ENCODE measurements at places on chromosomes 5 and 9.

- DNase-seq, result no peak
Observed at GRCh38 chr5:160367885-160368284, 2.5 kb downstream of the C1QTNF2 start.

DNA sequence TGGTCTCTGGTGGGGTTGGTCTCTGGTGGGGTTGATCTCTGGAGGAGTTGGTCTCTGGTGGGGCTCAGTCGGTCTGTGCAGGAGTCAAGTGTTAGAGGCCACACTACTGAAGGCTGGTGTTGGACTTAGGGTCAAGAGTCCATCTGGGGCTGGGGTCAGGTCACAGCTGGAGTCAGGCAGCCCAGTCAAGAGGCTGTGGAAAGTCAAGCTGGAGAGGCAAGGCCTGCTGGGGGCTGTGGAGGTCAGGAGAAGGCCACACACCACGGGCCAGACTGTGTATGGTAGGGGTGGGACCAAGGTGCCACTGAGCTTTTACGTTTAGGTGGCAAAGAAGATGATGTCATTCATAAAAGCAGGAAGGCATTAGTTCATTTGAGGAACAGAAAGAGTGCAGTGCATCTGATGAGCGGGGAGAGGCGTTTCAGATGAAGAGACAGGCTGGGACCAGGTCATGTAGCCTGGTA, 16.7 kb upstream of the CD74 start:
- DNase-seq, result no peak

DNA sequence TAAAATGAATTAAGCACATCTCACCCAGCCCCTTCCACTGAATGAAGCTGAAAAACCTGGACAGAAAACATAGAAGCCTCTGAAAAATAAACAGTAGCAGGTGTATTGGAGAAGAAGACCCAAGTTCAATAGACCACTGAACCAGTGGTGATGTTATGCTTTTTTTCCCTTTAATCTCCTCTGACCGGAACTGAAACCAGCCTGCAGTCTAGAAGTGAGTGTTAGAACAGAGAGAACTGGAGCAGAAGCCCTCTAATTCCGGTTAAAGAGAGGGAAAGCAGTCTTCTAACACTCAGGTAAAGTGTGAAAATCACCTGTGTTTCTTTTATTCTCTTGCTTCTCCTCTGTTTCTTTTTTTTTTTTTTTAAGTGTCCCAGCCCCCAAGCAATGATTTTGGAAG, 83.5 kb upstream of the CCL21 start:
- DNase-seq, result peak; percentile 9

GRCh38 chr9:99403371-99403770, 181.3 kb downstream of the SEC61B start:
- DNase-seq, result no peak

DNA sequence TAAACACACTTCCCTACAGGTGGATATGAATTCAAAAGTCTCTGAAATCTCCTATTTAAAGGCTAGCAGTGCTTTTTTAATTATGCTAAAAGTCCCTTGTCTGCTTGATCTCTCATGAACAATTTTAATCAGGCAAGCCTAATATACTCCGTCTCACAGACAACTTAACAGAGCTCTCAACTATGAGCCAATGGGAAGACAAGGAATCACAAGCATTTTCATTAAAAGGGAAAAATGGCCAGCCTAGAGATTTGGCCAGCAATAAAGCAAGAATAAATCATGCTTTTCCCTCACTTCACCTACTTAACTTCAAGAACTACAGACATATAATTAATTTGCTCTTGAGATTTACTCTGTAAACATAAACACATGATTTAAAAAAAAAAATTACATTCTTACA, 78.0 kb downstream of the RFX3 start:
- DNase-seq, result no peak

- no peak for DNase-seq
Observed at GRCh38 chr5:126139773-126140172, 283.4 kb upstream of the GRAMD2B start.

DNA sequence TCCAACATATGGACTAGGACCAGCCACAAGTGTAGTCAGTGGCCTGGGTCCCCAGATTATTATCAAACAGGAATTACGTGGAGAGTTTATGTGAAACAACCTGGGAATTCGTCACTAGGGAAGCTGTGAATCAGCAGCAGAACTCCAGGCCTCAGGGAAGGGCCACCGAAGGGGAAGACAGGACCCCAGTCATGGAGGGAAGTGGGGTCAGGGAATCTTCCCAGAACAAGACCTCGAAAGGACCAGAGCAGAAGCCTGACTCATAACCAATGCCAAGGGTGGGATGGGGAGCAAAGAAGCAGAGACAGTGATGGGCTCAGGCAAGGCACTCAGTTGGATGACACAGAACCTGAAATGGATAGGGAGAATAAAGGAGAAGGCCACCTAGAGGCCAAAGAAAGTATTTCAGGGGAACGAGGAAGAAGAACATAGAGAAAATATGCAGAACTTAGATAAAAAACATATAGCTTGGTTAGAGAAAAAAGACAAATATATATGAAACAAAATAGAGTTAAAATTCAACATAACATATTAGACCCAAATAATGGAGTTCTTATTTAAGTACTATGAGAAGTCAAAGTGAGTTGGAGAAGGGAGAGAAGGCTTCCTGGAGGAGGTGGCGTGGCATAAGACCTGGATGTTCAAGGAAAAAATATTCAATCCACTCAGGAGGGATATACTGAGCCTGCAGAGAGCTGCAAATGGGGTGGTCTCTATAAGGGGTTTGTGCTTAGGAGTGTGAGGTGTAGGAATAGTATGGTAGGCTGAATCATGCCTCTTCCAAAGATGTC, 66.7 kb upstream of the CAST start:
- no peak for DNase-seq

DNA sequence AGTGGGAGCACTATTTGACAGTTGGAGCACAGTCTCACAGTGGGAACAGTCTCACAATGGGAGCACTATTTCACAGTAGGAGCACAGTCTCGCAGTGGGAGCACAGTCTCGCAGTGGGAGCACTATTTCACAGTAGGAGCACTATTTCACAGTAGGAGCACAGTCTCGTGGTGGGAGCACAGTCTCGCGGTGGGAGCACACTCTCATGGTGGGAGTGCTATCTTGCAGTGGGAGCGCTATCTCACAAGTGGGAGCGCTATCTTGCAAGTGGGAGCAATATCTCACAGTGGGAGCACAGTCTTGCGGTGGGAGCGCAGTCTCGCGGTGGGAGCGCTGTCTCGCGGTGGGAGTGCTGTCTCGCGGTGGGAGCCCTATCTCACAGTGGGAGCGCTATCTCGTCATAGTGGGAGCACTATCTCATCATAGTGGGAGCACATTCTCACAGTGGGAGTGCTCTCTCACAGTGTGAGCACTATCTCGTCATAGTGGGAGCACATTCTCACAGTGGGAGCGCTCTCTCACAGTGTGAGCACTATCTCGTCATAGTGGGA, 56.1 kb downstream of the MED10 start:
- no peak for DNase-seq

- DNase-seq, result no peak
Observed at GRCh38 chr5:36417221-36417620, 115.5 kb upstream of the RANBP3L start.

DNA sequence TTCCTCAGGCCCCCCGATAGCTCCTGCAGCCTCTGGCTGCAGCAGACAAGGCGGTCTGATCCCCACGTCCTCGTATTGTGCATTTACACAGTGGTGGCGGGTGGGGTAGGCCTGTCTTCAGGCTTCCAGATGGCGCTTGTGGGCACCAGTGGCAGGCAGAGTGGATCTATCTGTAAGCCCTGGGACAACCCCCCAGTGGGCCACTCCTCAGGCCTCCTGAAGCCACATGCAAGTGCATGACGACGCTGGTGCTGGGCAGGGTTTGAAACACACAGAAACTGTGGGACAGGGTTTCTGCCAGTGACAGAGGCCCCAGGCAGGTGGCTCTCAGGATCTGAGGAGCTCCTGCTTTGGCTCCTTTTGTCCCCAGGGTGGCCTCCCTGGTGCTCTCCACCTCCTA, 42.0 kb downstream of the SLF1 start:
- no peak for DNase-seq

DNA sequence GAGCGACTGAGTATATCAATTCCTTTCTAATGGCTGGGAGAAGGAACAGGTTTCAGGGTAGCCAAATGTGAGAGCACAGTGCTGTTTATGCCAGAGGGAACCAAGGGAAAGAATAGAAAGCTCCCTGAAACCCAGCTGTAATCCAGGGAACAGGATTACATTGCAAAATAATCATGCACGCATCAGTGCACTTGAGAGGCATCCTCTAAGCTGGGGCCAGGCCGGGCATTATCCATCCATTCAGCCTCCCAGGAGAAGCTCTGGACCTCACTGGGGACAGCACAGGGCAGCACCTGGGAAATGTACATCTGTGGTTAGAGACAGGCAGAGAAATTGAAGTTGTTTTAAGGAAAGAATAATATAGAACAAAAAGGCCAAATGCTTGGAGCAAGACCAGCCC, 72.7 kb downstream of the MTRR start:
- DNase-seq, result no peak

GRCh38 chr9:4333787-4334186, 33.9 kb upstream of the GLIS3 start:
- DNase-seq, result no peak

GRCh38 chr5:66737096-66737495, 140.9 kb downstream of the MAST4 start:
- no peak for DNase-seq

DNA sequence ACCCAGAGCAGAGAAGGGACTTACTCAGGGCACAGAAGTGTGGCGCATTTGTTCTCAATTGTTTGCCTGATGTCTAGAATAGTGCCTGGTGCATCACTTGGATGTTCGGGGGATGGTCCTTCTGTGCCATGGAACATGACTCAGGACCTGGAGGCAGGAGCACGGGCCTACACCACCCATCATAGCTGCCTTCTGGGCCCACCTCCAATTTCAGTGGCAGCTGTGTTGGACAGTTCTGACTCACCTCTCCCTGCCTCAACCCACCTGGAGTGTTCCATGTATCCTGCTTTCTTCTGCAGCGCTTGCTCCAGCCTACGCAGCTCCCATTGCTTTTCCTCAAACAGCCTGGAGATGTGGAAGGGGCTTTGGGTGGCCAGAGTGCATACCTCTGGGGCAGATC, 12.5 kb upstream of the CXCL14 start:
- DNase-seq, result no peak

DNA sequence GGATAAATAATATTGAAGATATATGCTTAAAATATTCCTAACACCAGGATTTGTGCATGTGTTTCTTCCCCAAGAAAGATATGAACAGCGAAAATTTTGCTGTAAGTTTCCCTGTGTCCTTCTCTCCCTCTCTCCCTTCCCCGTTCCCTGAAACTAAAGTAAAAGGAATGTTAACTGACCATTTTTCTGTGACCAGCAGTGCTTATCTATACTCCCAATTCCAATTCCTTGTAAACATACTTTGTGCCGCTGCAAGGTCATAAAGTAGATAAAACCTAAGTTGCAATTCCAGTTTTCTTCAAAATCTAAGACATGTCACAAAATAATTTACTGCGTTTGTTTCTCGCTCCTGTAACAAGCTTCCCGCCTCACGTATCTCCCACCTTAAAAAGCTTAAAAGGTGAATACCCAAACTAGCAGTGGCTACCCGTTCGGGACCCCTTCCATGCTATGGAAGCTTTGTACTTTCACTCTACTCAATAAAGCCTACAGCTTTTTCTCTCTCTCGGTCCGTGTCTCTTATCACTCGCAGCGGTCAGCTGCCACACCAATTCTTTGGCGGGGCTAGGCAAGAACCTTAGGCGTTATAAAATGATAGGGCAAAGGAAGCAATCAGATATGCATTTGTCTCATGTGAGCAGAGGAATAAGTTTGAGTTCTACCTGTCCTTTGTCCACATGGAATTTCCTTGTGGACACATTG, 1798.0 kb downstream of the EFNA5 start:
- DNase-seq, result no peak

- DNase-seq, result no peak
Observed at GRCh38 chr5:68710514-68710913, 383.3 kb upstream of the SLC30A5 start.

Measured in GM18507 (cell line).